Muscle of leg (tissue), 16 donors: ENCODE measurements at places on chromosomes 6 and 20. TPM values are rescaled to one million over a fixed set of nuclear protein-coding genes. Genes with fewer than 3 reads are reported as not detected.

REM1 gene
- 4.9 TPM for polyA plus RNA-seq

ZNF334 gene
- polyA plus RNA-seq, result 12.8 TPM

B3GAT2 gene
- 1.6 TPM for polyA plus RNA-seq

GABRR1 gene
- 1.1 TPM for polyA plus RNA-seq

GNL1 gene
- polyA plus RNA-seq, result 58.1 TPM

HLA-DQA2 gene
- not detected for polyA plus RNA-seq

ASIP gene
- not detected for polyA plus RNA-seq

DNA sequence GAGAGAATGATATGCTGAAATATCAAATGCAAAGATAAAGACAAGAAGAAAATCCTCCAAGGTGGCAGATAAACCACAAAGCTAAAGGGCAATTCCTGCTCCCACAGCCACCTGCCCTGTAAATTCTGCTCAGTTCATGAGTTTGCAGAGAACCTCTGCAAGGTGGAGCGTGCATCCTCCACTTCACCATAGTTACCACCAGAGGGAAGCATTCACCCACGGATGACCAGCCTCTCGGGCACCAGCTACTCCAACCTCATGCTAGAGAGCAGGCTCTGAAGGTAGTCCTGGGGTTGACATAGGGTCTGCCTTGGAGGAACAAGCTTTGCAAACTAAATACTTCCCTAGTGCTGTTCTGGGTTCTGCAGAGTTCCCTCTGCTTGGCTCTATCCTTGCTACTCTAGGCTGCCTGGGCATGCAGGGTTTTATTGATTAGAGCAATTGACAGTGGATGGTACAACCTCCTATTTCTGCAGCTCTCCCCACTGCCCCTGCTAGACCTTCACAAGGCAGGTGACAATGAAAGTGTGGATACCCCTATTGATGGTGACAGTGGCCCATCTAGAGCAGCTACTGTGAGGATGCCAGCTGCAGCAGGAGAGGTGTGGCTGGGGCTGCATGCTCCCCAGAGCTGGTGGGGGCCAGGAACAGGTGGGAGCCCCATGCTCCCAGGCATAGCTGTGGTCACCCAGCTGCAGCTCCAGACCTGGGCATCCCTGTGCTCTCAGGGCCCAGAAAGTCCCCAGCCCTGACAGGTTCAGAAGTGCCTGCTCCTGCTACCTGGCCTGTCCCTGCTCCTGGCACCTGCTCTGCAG is 51.1 kb downstream of the GGTLC1 start:
- peak; percentile 62 for DNase-seq
- no peak overlapping the region for H3K4me3 ChIP-seq
- H3K27ac ChIP-seq, result no peak overlapping the region
- no peaks in the 10 kb centered on the region for H3K4me1 ChIP-seq

DNA sequence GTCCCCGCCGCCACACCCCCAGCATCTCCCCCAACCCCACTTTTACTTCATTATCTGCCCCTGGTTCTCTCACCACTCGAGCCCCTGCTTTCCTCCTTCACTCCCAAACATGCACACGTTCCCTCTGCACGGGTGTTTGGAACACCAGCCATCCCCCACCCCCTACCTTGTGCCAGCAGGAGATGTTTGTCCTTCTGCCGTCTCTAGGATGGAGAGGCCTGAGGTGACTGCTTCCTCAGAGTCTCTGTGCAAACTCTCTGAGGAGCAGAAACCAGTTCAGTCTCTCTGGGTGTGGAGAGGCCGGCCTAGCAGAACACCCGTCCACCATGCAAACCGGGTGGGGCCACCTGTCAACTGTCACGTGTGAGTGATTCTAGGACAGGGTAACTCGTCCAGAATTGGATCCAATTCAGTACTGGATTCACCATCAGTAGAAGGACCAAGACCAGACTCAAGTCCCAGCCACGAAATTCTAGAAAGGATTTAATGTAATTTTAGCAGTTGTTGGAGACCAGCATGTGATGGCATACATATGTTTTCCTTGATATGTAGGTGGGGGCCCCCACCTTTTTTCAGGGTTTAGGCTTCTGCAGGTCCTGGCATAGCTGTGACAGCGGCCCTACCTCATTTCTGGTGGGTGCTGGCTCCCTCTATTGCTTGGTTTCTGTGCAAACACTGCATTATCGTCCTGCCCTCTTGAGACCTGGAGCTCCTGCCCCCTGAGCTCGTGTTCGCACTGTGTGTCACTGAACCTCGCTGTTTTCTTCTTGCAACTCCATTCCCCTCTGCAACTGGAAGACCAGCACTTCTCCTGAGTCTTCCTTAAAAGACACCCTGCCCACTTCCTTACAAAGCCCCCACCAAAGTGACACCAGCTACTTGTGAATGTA is at the start of gene RAET1E:
Gene RAET1E (minus strand): TSS at position 259 of the 890 bp plus-strand sequence. CDS start 7,212 bp downstream, outside the sequence.
- no peaks in the 10 kb centered on the region for H3K36me3 ChIP-seq
- H3K4me3 ChIP-seq, result no peak within 1 kb of the TSS
- peaks cover 28% of the 10 kb centered on the region for H3K4me1 ChIP-seq
- no peaks in the 10 kb centered on the region for H3K27me3 ChIP-seq

DNA sequence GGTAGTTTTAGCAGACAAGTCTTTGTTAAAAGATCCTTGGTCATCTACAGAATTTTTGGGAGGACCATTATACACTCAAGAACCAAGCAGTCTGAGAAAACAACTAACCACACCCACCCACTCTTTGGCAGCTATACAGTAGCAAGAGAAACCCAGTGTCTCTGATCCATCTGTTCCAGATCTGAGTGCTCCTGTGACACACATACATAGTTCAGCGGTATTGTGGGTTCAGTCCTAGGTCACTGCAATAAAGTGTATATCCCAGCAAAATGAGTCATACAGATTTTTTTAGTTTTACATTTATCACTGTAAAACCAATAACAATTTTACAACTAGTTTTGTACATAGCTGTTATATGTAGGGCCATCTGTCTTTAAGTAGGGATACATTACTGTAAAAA is 47.4 kb upstream of the PAK5 start:
- DNase-seq, result no peak
- H3K4me3 ChIP-seq, result no peak overlapping the region
- no peaks in the 10 kb centered on the region for H3K27me3 ChIP-seq
- H3K4me1 ChIP-seq, result no peaks in the 10 kb centered on the region
- H3K27ac ChIP-seq, result no peak overlapping the region

DNA sequence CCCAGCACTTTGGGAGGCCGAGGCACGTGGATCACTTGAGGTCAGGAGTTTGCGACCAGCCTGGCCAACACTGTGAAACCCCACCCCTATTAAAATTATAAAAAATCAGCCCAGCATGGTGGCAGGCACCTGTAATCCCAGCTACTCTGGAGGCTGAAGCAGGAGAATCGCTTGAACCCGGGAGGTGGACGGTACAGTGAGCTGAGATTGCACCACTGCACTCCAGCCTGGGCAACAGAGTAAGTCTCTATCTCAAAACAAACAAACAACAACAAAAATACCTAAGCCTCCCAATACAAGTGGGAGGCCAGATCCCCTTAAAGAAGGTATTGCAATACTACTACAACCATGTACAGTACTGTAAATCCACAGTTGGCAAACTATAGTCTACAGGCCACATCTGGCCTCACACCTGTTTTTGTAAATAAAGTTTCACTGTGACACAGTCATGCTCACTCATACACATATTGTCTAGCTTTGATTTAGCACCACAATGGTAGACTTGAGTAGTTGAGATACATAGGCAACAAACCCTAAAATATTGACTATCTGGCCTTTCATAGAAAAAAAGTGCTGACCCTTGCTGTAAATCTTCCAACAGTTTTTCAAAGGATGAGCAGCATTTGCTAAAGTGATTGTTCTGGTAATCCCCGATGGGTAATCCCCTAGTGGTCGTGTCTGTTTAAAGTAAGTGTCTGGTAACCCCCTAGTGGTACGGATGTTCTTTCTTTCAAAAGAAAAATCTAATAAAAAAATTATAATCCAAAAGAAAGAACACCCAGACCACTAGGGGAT is 202.0 kb downstream of the RNGTT start:
- H3K36me3 ChIP-seq, result no peaks in the 10 kb centered on the region
- DNase-seq, result no peak

- H3K36me3 ChIP-seq, result no peaks in the 10 kb centered on the region
- no peak for DNase-seq
- no peak overlapping the region for H3K4me3 ChIP-seq
- H3K27me3 ChIP-seq, result no peaks in the 10 kb centered on the region
- H3K4me1 ChIP-seq, result no peaks in the 10 kb centered on the region
Observed at GRCh38 chr20:52926505-52926904, 45.7 kb upstream of the TSHZ2 start.

DNA sequence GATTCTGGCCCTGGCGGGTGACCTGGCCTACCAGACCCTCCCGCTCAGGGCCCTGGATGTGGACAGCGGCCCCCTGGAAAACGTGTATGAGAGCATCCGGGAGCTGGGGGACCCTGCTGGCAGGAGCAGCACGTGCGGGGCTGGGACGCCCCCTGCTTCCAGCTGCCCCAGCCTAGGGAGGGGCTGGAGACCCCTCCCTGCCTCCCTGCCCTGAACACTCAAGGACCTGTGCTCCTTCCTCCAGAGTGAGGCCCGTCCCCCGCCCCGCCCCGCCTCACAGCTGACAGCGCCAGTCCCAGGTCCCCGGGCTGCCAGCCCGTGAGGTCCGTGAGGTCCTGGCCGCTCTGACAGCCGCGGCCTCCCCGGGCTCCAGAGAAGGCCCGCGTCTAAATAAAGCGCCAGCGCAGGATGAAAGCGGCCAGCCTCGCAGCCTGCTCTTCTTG is 868 bp upstream of the SLC2A4RG start:
- DNase-seq, result peak; percentile 84
- peaks cover 55% of the 10 kb centered on the region for H3K4me1 ChIP-seq
- H3K36me3 ChIP-seq, result peaks cover 54% of the 10 kb centered on the region
- H3K27ac ChIP-seq, result peak overlapping the region; percentile 91
- H3K27me3 ChIP-seq, result peaks cover 2% of the 10 kb centered on the region

- no peak for DNase-seq
- no peak overlapping the region for H3K4me3 ChIP-seq
- H3K4me1 ChIP-seq, result no peaks in the 10 kb centered on the region
- H3K27ac ChIP-seq, result no peak overlapping the region
- H3K27me3 ChIP-seq, result no peaks in the 10 kb centered on the region
Observed at GRCh38 chr6:73240730-73241129, 15.4 kb upstream of the KHDC1L start.

DNA sequence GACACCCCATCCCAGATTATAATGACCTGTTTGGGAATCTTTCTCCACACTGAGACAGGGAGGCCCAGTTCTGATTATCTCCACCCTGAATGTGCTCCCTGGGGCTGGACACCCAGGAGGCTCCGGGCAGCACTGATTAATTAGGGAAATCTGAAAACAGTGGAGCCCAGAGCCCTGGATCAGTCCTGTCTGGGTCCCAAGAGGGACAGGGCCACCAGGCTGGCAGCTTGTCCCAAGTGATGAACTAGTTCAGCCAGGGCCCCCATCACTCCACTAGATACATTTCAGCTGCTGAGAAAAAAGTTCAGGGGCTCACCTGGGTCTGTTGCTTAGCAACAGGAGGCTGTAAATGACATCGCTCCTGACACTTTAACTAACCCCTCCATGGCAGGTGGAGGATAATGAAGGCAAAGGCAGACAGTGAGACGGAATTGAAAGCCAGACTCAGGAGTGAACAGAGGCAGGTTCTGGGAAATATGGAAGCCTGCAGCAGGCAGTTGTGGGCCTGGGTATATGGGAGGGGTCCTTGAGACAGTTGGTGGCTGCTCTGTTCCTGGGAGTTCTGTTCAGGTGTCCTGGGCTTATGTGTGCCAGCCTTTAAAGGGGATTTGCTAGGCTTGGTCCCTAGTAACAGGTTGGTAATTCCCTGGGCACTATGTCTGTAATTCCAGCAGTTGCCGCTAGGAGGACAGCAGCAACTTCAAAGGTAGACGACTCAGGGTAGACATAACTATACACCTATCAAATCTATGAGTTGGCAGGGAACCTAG is 78.3 kb upstream of the CTNNBL1 start:
- H3K4me3 ChIP-seq, result no peak overlapping the region
- H3K27me3 ChIP-seq, result peaks cover 5% of the 10 kb centered on the region
- H3K27ac ChIP-seq, result no peak overlapping the region
- DNase-seq, result no peak

DNA sequence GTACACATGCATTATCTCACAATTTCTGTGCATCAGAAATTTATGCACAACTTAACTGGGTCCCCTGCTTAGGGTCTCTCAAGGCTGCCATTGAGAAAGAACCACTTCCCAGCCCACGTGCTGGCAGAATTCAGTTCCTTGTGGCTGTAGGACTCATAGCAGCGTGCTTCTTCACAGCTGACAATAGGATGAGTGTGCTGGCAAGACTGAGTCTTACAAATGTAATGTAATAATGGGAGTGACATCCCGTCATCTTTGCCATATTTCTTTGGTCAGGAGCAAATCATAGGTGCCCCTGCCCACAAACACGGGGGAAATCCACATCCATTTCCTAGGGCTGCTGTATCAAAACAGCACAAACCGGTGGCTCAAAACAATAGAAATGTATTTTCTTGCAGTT is 77.4 kb downstream of the FIG4 start:
- no peak overlapping the region for H3K27ac ChIP-seq
- no peak for DNase-seq
- no peaks in the 10 kb centered on the region for H3K4me1 ChIP-seq
- peaks cover 6% of the 10 kb centered on the region for H3K36me3 ChIP-seq

DNA sequence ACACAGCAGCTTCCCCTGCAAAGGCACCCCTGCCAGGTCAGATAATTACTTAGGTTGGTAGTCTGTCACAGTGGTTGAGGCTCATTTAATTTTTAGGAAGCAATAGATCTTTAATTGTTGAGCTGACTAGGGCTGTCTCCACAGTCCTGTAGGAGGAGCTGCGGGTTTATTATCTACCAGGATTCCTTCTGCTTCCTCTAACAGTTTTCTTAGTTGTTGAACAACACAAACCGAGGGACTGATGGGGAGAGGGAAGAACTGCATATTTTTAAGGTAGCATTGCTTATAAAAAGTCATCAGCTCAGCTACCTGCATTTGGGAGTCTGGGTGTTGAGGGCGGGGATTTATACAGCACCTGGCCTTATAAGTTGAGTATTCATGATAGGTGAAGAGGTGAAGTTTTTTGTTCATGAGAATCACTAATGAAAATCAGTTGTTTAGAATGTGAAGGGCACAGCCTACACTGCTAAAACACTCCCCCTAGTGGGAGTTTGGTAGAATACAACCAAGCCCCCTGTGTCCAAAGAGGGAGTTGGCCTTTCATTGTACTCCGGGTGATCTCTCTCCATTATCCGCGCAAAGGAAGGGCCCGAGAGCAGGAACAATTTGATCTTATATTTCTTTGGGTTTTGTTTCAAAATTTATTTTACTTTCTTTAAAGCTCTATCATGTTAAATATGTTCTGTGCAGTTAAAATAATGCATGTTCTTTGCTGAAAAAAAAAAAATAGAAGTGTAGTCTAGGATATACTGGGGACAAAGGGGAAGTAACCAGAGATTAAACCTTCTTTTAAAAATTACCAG is 69.6 kb downstream of the SSR1 start:
- no peak overlapping the region for H3K4me3 ChIP-seq
- DNase-seq, result peak; percentile 84
